Activated T-cell treated with anti-CD3 and anti-CD28 coated beads, Interleukin-2, amount 50 U/mL, for 4 hours (primary cell): ENCODE measurements at places on chromosomes 4 and X.

- DNase-seq, result no peak
Measured at GRCh38 chr4:33914386-33914785, 2329.9 kb downstream of the ARAP2 start.

- DNase-seq, result no peak
Measured at GRCh38 chr4:89469516-89469915, 161.9 kb upstream of the GPRIN3 start.

DNA sequence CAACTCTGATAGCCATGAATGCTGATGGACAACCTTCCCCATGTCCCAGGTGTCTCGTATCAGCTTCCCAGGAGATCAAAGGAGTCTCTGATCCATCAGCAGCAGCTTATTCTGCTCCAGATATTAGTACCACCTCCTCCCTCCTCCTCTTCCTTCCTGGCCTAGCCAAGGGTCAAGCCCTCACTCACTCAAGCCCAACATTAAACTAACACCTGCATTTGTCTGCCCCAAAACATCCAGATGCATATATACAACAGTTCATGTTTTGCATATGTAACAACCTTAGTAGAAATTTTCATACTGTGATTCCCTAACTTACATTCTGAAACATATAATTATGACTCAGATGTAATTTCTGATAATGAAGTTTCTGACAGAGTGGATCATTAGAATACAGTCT lies 29.9 kb downstream of the BCLAF3 start:
- no peak for DNase-seq

DNA sequence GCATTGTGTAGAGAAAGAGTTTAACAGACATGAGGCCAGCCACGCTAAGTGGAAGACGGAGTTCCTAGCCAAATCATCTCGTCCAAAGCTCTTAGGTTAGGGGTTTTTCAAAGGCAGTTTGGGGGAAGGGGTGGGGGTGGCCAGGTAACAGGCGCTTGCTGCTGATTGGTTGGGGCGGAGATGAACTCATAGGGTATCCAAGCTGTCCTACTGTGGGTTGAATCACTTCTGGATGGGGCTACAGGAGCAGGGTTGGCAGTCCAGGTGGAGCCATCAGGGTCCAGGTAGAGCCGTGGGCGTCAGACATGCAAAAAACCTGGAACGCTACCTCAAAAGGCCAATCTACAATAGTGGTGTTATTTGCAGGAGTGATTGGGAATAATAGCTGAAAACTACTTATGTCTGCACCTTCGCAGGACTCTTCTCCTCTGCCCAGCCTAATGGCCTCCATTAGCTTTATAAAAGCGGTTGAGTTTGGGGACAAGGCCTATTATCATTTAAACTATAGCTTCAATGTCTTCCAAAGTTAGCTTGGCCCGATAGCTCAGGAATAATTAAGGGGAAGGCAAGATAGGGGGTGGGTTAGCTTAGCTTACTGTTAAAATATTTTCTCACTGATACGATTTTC lies 579.6 kb downstream of the NLGN4X start:
- no peak for DNase-seq

DNA sequence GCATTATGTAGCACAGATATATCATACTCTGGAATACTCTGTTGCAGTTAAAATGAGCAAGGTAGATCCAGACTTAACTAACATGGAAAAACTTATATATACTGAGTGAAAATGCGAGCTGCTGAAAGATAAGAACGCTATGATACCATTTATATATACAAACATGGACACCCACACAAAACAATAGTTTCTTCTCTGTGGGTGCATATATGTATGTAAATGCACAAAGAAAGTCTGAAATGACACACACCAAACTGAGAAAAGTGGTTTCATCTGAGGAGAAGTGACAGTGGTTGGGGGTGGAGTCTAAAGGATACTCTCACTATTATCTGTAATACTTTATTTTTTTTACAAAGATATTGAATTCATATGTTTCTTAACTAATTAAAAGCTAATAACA lies 12.2 kb upstream of the FGF2 start:
- no peak for DNase-seq

DNA sequence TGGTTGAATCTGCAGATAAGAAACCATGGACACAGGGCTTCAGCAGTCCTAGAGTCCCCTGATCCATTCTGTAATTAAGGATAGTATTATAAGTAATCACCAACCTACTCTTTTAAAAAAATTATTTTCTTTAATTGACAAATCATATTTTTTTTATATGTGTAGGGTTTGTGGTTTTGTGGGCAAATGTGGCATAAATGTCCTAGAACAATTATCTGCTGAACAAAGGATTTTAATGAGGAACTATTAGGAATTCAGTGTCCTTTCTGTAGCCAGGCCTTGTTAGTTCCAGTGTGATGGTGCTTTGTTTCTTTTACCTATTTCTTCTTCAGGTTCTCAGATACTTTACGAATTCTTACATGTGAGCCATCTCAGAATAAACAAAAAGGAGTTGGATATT lies 32.4 kb downstream of the PRIMPOL start:
- DNase-seq, result no peak

- no peak for DNase-seq
Measured at GRCh38 chrX:139967300-139967699, 2.0 kb upstream of the CXorf66 start.

DNA sequence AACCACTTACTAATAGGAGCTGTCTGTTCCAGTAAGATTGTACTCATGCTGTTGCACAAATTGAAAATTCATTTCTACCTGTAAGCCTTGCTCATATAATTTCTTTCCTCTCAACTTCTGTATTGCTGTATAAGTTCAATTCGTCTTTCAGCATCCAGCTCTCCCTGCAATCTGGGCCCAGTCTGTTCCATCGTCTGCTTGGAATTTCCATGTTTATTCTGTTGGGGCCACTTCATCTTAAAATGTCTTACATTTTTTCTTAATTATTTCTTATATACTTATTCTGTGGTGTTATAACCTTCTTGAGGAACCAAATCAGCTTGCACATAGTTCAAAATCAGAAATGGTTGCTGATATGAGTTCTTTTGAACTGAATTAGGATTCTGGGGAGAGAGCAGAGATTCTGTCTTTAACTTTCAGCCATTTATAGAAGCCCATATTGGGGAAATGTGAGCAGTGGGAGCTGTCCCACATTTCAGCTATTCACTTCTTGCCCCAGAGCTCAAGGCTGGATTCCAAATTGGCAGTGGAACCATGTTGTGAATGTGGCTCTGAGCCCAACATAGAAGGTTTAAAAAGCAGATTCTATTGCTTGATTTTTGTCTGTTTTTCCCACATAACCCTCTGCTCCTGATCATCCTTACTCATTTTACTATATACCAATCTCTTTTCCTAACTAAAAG lies 291.9 kb downstream of the BMPR1B start:
- DNase-seq, result no peak

- DNase-seq, result no peak
Measured at GRCh38 chrX:68754406-68754805, 74.4 kb upstream of the EFNB1 start.

DNA sequence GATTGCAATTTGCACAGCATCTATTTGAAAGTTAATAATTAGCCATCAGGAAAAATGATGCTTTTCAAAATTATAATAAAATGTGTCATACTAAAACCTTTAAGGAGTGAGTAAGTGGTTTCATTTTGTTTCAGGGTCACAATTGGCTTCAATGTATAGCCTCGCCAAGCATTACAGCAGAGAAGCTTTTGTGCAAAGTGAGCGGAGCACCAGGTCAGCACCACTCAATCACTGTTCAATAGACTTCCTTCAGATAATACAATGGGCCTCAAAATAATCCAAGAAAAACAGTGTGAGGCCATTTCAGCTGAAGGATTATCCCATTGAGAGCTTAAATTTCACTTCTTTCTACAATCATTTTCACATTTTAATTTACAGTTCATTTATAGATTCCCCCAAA lies 409.2 kb upstream of the SLIT2 start:
- no peak for DNase-seq

DNA sequence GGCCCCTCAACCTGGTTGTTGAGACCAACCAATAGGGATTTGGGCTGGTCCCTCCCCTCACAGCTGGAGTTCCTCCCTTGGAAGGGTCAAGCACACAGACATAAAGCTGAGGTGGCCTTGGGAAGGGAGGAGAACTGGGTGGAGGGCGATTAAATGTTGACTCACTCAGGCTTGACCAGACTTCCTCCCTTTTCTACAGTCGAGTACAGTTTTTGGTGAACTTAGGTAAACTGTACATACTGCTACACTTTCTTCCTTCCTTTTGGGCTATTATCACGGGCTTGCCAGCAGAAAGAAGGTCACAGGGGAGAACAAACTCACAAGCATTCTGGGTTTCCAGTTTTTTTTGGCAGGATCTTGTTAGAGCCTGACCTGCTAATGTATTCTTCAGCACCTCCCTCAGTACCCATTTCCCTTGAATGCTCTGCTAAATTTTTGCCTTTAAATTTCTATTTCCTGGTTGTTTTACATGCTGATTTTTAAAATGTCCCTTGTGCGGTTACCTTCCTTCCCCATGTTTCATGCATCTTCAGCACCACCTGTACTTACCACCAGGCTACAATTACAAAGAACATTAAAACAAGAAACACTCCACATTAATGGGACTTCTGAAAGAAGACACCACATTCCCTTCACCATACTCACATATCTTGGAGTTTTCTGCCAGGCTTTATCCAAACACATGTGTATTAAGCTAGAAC lies 135.2 kb upstream of the RASGEF1B start:
- DNase-seq, result no peak

- no peak for DNase-seq
Measured at GRCh38 chr4:151599863-151600262, 160.9 kb downstream of the GATB start.

- DNase-seq, result no peak
Measured at GRCh38 chr4:66197451-66197850, 527.2 kb upstream of the EPHA5 start.

DNA sequence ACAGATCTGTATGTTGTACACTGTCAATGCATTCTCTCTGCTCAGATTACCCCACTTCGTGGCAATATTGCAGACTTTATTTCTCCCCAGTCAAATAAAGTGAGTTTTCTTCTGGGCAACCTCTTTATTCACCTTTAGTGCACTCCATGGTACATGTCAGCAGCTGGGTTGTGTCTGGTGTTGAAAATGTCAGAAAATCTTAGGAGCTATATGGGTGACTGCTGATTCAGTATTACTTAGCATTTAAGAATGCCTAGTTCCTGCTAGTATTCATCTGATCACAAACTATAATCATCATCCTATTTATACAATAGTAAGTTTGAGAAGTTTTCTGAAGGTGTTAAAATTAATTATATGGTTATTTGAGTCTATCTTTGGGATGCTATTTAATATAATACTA lies 112.5 kb downstream of the CFAP299 start:
- DNase-seq, result no peak

DNA sequence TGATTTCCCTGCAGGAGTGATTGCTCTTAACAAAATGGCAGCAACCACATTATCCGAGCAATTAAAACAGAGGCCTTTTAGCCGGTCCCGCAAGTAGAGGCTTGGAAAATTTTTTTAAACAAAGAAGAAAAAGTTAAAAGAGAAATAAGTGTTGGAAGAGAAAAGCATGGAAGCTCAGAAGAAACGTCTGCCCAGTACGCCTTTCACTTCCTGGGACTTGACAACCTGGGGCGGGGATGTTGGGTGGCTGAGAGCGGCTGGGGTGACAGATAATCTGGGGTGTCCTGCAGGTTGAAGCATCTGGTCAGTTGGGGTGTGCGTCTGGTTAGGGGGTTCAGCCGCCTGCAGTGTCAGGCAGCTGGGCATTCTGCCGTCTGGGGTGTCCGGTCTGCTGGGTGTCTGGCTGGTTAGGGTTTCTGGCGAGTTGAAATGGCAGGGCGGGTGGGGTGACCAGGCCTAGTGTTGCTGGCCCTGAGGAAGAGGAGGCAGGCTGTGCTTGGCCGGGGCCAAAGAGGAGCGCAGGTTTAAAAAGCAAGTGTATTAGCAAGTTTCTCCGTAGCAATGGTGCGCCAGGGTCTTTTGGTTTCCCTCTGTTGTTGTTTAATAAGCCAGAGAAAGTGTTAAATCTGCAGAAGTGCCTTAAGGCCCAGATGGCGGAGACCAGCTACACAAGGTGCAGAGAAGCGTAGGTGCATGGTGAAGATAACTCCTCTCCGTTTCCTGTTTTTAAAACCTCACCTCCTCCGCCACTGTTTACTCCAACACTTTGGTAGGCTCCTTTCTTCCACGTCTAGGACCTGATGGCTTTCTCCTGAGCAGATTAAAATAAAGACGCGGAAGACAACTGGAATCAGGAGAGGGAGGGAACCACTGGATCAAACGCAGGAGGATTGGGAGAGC lies 5.6 kb downstream of the HAND2 start:
- no peak for DNase-seq

GRCh38 chr4:166165829-166166420 lies 292.9 kb downstream of the TLL1 start:
- DNase-seq, result no peak

- no peak for DNase-seq
Measured at GRCh38 chrX:43809463-43809862, 72.8 kb downstream of the MAOB start.

GRCh38 chr4:99979872-99980271 lies 29.8 kb upstream of the H2AZ1 start:
- no peak for DNase-seq

DNA sequence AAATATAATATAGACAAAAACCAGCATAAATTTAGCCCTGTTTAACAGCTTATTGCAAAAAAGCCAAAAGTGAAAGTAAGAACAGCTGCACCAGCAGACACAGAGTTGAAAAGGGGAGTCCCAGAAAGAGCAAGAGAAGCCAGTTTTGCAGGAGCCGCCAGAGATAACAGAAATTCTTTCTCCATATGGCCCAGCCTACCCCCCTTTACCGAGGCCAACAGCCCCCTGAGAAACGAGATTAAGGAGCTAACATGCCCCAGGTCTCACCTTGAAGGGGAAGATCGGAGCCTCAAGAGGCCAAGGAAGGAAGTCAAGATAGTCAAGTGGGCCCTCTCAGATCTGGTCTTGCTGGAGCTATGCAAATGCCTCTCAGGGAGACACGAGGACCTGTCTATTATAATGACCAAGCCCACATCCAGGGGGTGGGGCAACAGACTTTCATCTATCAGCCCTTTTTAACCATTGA lies 4.8 kb downstream of the ACOX3 start:
- no peak for DNase-seq

DNA sequence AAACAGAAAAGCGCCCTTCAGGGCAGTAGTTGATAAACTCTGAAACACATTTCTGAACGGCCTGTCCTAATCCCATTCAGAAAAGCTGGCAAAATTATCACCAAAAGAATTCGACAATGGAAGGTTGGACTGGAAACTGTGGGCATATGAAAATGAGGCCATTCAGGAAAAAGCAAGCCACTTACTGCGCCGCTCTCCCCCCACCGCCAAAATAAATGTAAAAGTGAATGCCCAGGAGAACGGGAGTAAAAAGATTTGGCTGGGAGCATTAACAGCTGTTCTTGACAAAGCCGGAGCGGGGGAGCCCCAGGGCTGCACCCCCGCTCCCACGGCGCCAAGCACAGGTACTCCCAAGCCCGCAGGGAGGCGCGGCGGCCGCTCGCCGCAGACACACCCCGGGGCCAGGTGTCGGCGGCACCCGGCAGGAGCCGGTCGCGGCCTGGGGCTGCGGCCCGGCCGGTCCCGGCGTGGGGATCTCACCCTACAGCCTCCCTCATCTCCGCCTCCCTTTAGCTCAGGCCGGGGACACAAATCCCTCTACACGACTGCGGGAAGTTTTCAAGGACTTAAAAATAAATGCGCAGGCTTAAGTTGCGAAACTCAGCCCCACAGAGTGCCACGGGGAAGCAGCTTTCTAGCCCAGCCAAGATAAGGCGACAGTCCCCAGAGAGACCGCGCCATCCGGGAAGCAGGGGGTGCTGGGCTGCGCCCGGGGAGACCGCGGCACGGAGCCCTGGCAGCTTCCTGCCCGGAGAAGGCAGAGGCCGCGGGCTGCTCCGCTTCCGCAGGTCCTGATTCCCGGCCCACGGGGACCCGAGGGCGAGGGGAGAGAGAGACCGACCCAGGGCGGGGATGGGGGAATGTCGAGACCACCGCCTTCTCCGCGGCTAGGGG lies 593 bp downstream of the SH3RF1 start:
- no peak for DNase-seq

- no peak for DNase-seq
Measured at GRCh38 chr4:128553686-128554515, 255.6 kb upstream of the JADE1 start.
